ENCODE measurements at places on chromosomes 12 and 14.

DNA sequence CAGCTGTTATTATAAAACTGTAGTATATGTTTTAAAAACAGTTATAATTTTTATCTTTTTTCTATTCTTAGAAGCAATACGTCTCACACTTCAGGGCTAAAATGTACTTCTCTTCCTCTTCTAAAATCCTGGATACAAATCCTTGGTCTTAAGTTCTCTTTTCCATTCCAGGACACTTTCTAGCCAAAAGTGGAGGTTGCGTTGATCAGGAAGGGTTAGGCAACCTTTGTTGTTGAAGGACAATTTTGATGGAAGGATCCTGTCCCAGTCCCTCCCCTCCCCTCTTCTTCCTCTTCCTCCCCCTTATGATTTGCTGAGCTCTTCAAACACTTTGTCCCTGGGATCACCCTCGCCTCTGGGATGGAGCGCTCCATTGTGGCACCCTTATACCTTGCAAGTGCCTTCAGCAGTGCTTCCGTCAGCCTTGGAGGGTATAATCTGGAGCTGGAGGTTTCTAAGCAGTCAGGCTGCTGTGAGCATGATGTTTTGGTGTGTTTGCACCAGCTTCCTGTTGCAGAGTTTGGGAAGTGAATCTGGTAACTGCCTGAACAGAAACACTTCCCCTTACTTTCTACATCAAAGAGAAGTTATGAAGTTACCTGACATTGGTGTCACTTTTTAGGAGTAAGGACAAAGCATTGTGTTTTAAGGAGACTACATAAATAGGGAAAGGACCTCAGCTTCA lies 87.4 kb upstream of the SLC38A2 start:
- DNase-seq, result peak; percentile 3

- DNase-seq, result no peak
These were observed 182.9 kb downstream of the KIF26A start for GRCh38 chr14:104321088-104321801.

- no peak for DNase-seq
These were observed 124.6 kb downstream of the ERC1 start for GRCh38 chr12:1115484-1116231.

DNA sequence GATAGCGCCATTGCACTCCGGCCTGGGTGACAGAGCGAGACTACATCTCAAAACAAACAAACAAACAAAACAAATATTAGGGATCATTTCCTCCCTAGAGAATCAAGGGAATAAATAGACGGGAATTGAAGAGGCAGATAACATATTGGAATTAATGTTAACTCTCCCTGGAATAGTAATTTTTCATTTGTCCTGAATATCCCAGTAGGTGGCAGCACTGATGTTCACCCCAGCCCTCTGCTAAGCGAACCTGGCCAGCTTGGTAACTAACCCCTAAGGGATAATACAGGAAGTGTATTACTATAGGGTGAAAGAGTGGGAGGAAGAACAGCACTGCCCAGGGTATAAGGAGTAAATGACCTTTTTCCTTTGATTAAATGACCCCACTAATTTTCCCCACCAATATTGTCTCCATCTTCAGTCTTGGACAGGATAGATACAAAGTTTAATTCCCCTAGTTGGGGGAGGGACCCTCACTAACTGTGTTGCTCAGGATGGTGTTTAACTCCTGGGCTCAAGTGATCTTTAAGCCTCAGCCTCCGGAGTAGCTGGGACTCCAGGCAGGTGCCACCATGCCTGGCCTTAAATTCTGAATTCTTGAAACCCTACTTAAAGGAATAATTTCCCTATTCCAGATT lies 40.5 kb downstream of the SLC2A14 start:
- no peak for DNase-seq

DNA sequence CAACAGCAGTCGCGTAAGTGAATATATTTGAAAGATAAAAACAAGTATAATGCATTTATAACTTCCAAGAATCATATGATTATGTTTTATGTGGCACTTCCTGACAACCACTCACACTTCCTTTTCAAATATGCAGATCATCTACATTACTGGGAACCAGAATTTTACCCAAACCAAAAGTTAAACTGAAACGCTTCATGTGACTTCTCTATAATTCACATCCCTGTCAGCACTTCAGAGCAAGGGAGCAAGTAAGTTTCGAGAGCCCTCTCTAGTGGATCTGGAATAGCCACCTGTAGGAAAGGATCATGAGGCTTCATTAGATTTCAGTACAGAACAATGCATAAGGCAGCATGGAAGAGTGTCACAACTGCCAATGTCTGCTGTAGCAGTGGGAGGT lies 13.7 kb upstream of the ALX1 start:
- no peak for DNase-seq

DNA sequence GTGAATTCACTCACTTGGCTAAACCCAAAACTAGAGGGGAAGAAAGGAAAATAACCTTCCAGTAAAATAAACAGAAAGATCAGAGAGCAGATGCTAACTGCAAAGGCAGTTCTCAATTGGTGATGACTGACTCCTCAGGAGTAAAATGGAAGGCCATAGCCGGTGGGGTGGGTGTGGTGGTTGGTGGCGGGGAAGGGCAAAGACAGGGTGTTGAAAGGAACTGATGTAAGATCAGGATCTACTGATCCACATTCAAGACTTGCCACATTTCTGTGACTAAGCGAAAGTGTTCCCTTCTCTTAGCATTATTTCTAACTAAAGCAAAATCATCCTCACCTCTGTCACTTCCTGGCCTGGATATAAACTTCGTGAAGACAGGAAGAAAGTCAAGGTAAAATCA lies 26.3 kb upstream of the TC2N start:
- no peak for DNase-seq

- no peak for DNase-seq
These were observed 242.5 kb downstream of the AKAP6 start for GRCh38 chr14:32571551-32571950.

DNA sequence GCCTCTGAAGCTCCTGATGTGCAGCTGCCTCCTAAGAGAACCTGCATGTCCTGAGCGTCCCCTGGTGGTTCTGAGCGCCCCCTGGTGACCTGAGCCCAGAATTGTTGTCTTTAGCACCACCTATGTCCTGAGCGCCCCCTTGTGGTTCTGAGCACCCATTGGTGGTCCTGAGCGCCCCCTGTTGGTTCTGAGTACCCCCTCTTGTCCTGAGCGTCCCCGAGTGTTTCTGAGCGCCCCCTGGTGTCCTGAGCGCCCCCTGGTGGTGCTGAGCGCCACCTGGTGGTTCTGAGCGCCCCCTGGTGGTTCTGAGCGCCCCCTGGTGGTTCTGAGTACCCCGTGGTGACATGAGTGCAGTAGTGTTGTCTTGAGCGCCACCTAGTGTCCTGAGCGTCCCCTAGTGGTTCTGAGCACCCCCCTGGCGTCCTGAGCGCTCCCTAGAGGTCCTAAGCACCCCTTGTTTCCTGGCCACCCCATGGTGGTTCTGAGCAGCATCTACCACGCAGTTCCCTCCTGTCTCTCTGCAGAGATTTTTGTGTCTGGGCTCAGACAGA lies 782.5 kb downstream of the TMEM121 start:
- DNase-seq, result peak; percentile 50

GRCh38 chr14:32576977-32577376 lies 247.9 kb downstream of the AKAP6 start:
- no peak for DNase-seq

DNA sequence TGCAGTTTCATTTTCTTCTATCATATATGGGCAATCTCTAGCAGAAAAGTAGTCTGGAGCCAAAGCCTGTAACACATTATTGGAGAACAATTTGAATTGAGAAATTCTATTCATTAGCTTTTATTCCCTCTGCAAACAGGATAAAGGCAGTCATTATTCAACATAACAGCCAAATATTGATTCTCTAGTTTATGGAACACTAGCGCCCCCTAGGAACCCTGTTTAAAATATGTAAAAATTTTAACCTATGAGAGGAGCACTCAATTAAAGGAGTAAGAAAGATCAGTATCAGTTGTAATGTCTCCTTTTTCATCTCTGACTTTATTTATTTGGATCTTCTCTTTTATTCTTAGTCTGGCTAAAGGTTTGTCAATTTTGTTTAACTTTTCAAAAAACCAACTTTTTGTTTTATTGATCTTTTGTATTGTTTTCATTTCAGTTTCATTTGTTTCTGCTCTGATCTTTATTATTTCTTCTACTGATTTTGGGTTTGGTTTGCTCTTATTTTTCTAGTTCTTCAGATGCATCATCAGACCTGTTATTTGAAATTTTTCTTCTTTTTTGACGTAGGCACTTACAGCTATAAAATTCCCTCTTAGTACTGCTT lies 4.8 kb upstream of the LMNTD1 start:
- DNase-seq, result no peak

DNA sequence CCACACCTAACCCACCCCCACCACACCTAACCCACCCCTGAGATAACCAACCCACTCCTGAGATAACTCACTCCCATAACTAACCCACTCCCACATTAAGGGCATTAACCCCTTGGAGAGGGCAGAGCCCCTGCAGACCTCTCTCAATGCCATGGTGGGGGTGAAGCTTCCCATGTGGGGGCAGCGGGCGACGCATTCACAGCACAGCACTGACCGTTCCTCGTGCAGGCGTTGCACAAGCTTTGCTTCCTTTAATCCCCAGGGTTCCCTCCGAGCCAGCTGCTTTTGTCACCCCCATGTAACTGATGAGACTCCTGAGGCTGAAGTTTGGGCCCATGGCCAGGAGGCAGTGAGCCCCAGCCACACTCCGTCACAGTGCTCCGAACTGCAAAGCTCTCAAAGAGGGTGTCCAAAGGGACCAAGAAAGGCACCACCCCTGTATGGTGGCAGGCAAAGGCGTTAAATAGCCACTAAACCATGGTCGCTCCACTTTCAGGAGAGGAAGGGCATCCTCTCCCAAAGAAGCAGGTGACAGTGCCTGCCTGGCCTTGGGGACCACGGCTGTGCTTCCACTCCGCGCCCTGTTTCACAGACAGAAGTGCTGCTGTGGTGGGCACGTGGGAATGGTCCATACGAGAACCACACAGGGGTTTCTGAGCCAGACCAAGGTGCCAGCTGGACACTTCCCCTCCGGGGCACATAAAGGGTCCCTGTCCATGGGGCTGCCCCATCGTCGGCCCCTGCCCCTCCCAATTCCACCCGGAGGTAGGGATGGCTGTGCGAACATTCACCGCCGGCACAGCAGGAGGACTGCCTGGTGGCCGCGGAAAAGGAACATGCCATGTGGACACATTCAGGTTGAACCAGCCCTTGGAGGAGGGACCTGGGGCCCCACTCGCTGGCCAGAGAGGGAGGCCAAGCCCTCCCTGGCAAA lies 28.3 kb downstream of the GALNT9 start:
- no peak for DNase-seq

GRCh38 chr12:16331998-16332397 lies 15.4 kb upstream of the MGST1 start:
- no peak for DNase-seq

DNA sequence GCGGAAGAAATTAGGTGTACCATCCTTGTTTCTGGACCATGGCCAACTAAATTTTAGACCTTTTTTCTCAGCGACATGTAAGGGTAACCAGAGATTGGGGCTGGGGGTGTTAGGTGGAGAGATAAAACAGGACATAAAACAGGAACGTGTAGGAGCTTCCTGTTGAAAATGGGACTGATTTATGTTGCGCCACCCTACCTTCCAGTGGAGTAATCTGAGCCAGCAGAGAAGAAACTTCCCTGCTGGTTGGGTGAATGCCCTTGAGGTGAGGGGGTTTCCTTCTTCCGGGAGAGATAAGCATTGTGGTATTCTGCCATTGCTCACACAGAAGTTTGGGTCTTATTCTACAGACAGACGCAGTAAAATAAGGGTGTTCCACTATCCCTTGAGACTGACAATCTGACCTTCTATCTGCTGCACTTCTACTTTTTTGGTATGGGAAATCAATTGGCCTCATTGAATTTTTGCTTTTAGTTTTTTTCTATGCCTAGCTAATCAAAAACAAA lies 417.6 kb downstream of the PCNX1 start:
- DNase-seq, result peak; percentile 30

GRCh38 chr12:62194616-62195015 lies 65.6 kb upstream of the USP15 start:
- no peak for DNase-seq

GRCh38 chr12:57620245-57620935 lies 9.2 kb downstream of the ARHGEF25 start:
- DNase-seq, result no peak

- DNase-seq, result peak; percentile 28
These were observed 972 bp downstream of the SAMD4A start for GRCh38 chr14:54567639-54568561.

GRCh38 chr12:21788089-21788983 lies 13.8 kb upstream of the KCNJ8 start:
- no peak for DNase-seq

DNA sequence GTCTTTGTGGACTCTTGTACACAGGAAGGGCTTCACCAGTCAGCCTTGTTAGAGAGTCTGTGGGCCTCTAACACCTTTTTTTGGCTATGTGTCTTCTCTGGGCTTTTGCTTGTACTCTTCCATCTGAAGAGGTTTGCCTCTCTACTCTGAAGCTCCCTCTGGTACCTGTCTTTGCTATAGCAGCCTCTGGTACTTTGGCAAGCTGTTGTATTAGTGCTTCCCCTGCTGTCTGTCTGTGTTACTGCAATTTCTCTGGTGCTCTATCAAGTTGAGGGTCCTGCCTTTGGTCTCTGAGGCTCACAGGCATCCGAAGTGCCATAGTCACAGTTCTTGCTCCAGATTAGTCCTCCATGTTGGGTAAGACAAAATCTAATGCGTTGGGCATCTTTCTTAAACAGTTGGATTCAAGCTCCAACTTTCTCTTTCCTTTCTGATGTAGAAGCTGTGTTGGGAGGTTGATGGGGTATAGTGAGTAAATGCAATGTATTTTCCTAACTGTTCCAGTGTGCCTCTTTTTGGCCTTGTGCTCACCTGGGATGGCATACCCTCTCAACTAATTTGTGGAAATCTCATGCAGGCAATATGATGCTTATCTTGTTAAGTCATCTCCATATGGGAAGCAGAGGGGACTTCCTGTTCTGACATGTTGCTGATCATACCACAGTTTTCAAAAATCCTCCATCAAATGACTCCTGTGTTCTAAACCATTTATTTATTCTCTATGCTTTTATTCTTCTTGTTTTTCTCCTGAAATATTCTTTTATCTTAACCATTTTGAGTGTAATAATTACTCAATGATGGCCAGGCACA lies 88.8 kb downstream of the ATF7IP start:
- DNase-seq, result peak; percentile 6

GRCh38 chr12:69534389-69534822 lies 50.9 kb upstream of the CCT2 start:
- DNase-seq, result no peak

- no peak for DNase-seq
These were observed 216.8 kb downstream of the TTC8 start for GRCh38 chr14:89041257-89041582.

- DNase-seq, result no peak
These were observed 66.5 kb downstream of the ATP23 start for GRCh38 chr12:58007875-58008274.
